NB4 (cell line): ENCODE measurements at places on chromosomes 6 and 20.

- no peak for DNase-seq
Observed at GRCh38 chr6:151069641-151070040, 170.1 kb upstream of the AKAP12 start.

- peak; percentile 73 for DNase-seq
Observed at GRCh38 chr20:64101731-64102621, 5.4 kb downstream of the NPBWR2 start.

GRCh38 chr6:22082218-22082617 lies 214.6 kb downstream of the PRL start:
- DNase-seq = no peak

- DNase-seq = no peak
Observed at GRCh38 chr6:125794342-125795137, 3.8 kb downstream of the NCOA7 start.

- DNase-seq = no peak
Observed at GRCh38 chr20:39103732-39104131, 141.6 kb downstream of the DHX35 start.

DNA sequence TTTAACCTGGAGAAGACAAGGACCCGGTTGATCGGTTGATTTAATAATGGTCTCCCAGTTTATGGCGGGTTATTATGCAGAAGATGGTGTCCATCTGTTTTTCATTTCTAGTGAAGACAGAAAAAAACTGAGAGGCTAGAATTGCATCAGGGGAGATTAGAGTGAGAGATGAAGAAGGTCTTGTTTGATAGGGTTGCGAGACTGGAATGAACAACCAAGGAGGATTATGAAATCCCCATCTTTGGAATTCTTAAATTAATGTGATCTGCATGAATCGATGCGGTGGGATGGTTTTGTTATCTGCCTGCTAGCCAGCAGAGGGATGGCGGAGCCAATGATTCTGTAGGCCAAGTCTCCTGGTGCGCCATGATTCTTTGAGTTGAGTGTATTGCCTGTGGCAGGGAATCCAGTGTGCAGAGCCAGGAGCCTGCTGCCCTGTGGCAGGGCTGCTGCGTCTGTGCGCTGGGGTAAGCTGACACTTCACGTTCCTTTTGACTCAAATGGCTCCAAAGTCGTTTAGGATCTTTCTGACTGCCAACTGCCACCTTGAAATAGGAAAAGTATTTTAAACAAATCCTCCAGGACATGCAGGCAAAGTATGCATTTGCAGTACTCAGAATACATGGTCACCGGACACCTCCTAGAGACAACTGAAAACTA lies 200.1 kb downstream of the CLIC5 start:
- DNase-seq = no peak

GRCh38 chr20:59578436-59579403 lies 25.6 kb upstream of the PHACTR3 start:
- DNase-seq = no peak

- DNase-seq = peak; percentile 43
Observed at GRCh38 chr20:40104959-40105358, 584.1 kb downstream of the MAFB start.

DNA sequence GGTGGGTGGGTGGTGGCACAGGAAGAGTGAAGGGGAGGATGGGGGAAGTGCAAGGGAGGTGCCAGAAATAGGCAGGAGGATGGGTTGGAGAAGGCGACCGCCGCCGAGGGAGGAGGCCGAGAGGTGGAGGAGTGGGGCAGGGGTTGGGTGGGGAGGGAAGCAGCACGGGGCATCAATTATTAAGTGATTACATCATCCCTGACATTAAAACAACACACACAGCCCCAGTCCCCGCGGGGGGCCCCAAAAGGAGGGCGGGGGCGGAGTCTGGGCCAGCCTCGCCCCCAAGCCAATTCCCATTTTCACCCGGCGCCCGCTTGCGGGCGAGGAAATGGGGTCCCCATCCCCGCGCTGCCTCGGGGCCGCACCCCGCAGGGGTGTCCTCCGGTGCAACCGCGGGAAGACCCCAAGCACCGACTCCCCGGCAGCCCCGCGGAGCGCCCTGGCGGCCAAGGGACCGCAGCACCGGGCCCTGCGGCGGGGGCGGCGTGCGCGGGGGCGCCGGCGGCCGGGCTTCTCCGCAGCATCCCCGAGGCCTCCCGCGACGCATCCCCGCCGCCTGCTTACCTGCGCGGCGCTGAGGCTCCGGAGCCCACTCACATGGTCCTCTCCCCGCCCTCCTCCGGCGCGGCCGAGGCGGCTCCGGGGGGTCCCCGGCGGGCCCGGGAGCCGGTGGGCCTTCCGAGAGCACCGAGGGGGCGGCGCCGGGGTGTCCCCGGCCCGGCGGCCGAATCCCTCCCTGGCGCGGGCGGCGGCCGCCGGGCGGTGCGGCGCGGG lies 663 bp downstream of the FYN start:
- peak; percentile 79 for DNase-seq

GRCh38 chr20:43923322-43923721 lies 8.7 kb downstream of the TOX2 start:
- no peak for DNase-seq

- DNase-seq = no peak
Observed at GRCh38 chr6:122804962-122805485, 16.0 kb downstream of the SMPDL3A start.

- DNase-seq = no peak
Observed at GRCh38 chr6:35665573-35665972, 23.1 kb downstream of the FKBP5 start.

- DNase-seq = peak; percentile 32
Observed at GRCh38 chr20:50724851-50725723, 6.3 kb upstream of the PARD6B start.

GRCh38 chr20:33851842-33852466 lies 40.8 kb downstream of the CHMP4B start:
- peak; percentile 23 for DNase-seq

- no peak for DNase-seq
Observed at GRCh38 chr6:119683031-119683430, 333.5 kb upstream of the MAN1A1 start.

- no peak for DNase-seq
Observed at GRCh38 chr20:23244916-23245552, 105.6 kb upstream of the NXT1 start.

DNA sequence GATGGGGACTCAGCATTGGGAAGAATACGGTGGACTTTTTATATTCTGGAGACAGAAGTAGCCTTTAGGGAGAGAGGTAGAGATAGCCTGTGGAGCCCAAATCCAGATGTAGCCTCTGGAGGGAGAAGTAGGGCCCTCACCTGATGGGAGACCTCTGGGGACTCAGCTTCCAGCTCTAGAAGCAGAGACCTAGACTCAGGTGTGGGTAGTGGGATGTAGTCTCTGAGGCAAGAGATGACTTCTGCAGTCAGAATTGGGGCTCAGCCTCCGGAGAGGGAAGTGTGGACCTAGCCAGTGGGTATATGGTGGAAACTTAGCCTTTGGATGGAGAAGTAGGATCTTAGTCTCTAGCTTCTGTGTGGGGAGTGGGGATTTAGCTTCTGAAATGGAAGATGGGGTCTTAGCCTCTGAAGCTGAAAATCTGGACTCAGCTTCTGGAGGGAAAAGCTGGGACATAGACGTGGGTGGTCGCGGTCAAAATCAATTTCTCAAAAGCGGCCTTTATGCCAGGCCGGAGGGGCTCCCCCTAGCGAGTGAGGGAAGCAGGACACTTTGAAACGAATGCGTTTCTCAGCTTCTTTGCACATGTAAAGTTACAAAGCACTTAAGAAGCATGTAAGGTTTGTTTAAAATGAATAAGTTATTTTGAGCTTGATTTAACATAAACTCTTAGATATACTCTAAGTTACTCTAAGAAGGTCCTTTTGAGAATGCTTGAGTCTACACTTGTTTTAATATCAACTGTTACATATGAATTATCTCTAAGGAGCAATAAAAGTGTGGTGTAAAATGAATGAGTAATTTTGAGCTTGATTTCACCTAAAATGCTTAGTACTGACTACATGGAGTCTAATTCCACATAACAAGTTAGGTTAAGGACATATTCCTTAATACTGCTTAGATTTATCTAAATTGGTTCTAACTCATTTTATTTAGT lies 12.9 kb upstream of the ZNF343 start:
- peak; percentile 68 for DNase-seq

- DNase-seq = no peak
Observed at GRCh38 chr6:33021917-33022316, 12.5 kb upstream of the HLA-DOA start.

- no peak for DNase-seq
Observed at GRCh38 chr6:139710556-139710955, 336.1 kb upstream of the CITED2 start.

- peak; percentile 27 for DNase-seq
Observed at GRCh38 chr6:57421503-57421902, 104.1 kb downstream of the PRIM2 start.

DNA sequence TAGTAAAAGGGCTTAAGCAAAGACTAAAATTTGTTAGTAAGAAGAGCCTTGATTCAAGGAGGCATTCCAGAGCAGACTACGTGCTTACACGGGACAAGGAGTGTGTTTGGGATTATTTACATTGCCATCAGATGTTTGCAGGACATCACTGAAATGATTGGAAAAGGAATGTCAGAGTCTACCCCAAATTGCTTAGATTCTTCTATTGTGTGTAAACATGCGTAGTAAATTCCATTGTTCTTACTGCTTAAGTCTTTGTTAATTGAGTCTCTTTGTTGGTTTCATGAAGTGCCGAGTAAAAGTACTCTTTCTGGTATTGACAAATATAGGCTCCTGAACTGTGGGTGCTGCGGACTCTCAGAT lies 60.5 kb downstream of the CD83 start:
- DNase-seq = no peak

DNA sequence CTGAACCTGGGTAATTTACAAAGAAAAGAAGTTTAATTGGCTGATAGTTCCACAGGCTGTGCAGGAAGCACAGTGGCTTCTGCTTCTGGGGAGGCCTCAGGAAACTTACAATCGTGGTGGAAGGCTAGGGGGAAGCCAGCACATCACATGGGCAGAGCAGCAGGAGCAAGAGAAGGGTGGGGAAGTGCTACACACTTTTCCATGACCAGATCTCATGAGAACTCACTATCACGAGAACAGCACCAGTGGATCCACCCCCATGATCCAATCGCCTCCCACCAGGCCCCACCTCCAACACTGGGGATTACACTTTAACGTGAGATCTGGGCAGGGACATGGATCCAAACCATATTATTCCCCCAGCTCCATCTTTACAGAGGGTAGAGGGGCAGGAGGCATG lies 166.4 kb downstream of the NFATC2 start:
- DNase-seq = no peak

- no peak for DNase-seq
Observed at GRCh38 chr20:63380346-63380870, 19.3 kb upstream of the CHRNA4 start.

DNA sequence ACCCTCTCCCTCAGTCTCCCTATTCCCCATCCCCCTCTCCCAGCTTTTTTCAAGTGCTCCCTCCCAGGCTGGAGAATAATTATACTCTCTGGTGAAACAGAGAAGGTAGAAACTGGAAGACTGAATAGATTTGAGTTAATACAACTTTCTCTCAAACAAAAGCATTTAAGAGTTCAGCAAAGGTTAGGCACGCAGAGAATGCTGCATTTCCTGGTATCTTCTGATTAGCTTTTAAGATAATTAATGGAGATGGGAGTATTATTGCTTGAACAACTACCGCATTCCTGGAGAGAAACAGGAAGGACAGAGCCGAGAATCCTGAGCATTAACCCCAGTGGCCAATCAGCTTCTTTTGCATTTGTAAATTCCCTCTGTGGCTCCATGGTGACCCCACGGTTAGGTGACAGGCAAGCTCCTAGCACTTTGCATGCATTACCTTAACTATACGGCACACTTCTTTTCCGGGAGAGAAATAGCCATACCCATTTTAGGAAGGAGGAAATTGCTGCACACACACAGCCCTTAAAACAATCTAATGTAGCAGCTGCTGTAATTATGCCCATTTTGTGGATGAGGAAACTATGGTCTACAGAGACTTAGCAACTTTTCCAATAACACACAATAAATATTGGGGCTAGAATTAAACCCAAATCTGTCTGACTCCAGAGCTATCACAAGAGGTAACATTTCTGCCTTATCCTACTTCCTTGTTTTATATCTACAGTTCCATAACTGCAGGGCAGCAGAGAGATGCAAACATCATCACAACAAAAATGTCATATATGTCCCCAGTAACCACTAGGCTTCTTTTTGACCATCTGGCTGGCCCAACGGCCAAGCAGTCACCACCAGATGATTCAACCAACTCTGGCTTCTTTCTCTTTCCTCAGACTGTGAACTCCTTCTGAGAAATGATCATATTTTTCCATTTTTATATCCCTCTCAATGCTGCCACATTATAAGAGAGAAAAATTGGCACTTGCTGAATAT lies 169.9 kb downstream of the CD24 start:
- DNase-seq = no peak

- DNase-seq = no peak
Observed at GRCh38 chr20:31684153-31685015, 38.3 kb downstream of the BCL2L1 start.

DNA sequence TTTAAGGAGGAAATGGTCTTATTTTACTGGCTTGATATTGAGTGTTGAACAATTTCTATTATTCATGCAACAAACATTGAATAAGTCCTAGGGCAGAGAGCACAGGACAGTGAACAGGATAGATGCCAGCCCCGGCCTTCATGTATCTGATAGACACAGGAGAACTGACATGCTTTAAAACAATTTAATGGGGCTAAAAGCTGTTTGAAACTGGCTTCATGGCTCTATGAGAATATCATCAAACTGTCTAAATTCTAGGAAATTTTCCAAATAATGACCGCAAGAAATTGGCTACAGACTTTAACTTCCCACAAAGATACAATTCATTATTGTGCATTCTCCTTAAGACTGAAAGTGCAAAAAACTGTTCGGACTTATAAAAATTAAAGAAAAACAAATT lies 69.0 kb downstream of the ID4 start:
- no peak for DNase-seq

- DNase-seq = no peak
Observed at GRCh38 chr20:36364506-36364905, 58.4 kb downstream of the DLGAP4 start.

DNA sequence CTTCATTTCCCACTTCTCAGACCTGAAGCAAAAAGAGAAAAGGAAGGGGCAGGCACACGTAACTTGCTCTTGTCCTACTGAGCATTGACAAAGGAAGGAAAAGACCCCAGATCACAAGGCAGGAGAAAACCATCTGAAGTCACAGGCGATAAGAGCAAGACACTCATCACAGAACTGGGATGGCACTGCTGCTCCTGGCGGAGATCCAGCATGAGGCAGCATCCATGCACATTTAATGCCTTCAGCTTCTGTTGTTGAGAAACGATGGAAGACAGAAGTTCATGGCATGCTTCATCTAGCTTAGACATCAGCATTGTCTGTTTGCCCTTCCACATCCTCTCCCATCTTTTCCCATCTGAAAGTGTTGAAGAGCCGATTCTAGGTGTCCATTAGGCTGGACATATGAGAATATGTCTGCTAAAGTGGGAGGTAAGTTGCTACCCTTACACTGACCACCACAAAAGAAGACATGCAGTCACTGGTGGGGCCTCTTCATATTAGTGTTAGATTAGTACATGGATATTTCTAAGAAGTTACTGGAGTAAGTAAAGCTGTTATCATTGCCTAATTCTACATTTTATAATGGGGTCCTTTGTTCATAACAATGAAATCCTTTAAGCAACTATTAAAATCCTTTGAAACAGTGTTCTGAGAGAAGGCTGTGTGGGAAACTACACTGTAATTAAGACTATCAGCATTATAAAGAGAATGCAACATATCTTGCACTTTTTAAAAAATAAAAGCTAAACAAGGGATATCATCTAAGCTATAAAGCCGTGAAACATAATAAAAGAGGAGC lies 618.5 kb downstream of the C6orf118 start:
- no peak for DNase-seq

GRCh38 chr6:135323979-135324378 lies 142.9 kb downstream of the MYB start:
- peak; percentile 57 for DNase-seq
